ENCODE measurements at places on chromosomes 7 and 10.

GRCh38 chr10:9922126-9922870 is 1095.4 kb upstream of the CELF2 start:
- DNase-seq, result no peak

- no peak for DNase-seq
Measured at GRCh38 chr10:113442336-113442735, 110.5 kb upstream of the HABP2 start.

GRCh38 chr7:29302666-29303395 is 108.3 kb downstream of the CHN2 start:
- no peak for DNase-seq

DNA sequence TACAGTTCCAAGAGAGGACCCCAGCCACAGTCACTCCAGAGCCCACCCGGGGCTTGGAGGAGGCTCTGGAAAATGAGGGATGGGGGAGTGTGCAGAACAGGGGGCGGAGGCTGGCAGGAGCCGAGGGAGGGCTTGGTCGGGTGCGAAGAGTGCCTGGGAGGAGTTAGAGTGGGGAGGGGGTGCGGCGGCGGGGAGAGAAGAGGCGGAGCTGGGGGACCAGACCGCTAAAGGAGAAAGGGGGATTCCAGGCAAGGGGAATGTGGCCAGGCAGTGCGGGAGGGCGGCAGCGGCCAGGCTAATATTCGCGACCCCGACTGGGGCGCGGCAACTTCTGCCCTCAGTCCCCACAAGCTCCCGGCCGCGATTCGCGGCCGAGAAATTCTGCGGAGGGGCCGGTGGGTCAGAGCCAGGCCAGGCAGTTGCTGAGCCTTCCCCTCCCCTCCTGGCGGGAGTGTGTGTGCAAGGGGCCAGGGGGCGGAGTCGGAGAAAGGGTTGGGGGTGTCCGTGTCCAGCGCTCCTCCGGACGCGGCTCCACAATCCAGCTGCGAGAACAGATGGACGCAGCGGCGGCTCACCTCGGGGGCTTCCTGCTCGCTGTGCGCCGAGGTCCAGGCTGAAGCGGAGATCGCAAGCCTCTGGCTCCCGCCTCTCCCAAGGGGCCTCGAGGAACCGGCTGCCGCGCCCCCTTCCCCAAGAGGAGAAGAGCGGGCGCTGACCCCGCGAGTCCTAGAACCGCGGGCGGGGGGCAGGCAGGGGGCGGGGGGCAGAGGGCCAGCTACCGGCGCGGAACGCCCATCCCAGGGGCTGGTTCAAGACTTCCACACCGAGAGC is 612 bp upstream of the SLC18A3 start:
- no peak for DNase-seq

DNA sequence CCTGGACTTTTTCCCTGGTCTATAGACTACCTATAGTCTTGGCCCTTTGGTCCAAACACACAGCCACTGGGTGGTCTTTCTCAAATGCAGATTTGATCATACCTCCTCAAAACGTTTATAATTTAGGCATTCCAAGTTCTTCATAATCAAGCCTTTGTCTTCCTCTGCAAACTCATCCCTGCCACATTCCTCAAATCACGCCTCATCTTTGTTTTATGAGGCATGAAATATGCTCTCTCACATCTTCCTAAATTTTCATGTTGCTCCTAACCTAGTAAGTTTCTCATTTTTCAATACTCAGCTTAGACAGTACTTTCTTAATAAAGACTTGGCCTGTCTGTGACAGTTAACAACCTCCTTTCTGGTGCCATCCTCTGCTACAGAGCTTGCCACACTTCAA is 10.9 kb upstream of the HERC4 start:
- DNase-seq, result no peak

- DNase-seq, result no peak
Measured at GRCh38 chr10:45353186-45353585, 20.8 kb upstream of the ALOX5 start.

DNA sequence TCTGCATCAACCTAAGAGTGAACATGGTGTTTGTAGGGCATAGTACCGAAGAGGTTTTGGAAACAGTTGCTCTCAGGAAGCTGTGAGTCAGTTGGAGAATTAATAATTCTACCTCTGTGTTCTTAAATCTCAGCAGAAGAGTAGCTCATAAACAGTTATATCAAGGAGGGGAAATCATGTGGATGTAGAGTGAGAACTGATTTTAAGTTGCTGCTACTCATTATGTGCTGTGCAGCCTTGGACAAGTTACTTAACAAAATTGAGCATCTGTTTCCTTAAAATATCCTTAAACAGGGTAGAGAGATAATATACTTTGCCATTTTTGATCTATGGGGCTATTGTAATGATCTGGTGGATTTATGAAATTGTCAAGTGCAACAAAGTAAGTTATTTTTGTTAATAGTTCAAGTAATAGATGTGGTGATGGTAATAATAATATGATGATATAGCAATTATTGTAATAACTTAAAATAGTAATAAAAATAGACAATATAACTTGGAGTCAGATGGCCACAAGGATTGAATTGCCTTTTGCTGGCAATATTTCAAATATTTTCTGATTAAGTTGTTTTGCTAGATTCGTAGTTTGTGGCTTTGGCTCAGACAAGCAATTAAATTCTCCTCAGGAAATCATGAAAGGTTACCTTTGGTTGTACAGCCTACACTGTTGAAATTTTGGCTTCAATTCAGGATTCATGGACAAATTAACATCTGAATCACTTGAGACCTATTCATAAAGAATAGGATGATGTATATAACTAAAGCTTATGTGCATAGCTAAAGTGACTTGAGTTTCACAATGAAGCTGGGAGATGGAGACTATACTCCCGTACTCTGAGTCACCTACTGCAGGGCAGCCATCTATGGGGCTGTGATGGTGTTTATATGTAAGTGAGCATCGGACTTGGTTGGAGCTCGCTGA is 228.5 kb downstream of the CDK14 start:
- no peak for DNase-seq

- DNase-seq, result no peak
Measured at GRCh38 chr7:36348771-36349170, 40.9 kb upstream of the ANLN start.

DNA sequence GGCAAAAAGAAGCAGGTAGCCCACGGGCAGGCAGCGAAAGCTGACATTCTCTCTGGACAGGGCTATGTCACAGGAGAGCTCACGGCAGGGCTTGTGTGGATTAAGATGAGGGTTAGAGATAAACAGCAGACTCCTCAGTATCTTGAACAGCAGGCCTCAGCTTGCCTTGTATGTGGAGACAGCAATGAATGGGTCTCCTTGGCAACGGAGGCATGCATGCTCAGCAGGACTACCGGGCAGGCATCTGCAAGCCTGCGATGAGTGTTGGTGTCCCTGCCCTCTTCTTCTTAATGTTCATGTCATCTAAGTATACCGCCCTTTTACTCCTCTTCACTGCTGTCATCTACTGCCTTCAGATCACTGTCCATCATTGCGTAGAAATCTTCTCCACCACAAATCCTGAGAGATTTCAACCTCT is 81.9 kb upstream of the C1GALT1 start:
- DNase-seq, result no peak

GRCh38 chr7:147044941-147045340 is 928.3 kb downstream of the CNTNAP2 start:
- DNase-seq, result no peak

DNA sequence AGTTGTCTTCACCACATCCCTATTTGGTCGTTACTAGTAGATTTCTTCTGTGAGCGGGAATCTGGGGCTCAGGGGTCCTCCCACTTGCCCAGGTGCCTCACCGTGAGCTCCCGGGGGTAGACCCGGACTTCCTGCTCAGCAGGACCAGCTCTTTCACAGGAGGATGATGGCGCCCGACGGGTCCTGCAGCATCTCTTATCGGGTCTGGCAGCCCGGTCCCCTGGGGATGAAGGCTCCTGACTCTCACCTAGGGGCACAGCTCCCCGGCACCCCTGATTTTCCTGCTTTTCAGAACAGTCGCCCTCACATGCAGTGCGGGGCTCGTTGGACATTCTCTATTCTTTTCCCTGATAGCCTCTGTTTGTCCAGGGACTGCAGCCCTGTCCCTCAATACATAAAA is 33.0 kb upstream of the SHH start:
- no peak for DNase-seq

DNA sequence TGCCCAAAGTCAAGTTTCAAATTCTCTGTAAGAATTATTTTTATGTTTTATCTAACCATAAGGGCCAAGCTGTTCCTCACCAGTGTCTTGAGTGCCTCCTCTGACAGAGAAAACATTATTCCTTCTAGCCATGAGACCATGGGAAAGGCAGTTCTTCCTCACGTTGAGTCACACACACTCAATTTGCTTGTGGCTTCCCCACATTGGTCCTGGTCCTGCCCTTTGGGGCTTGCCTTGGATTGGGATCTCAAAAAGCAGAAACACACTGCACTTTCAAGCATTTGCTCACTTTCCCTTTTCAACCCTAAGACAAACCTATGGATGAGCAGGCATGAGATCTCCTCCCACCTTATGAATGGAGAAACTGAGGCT is 248.3 kb upstream of the IGFBP3 start:
- DNase-seq, result no peak

- DNase-seq, result no peak
Measured at GRCh38 chr10:97999066-97999922, 31.1 kb downstream of the CRTAC1 start.

GRCh38 chr10:48541144-48541795 is 63.6 kb downstream of the ARHGAP22 start:
- no peak for DNase-seq
